ENCODE measurements at places on chromosomes 1 and 21.

- peak; percentile 69 for DNase-seq
Observed at GRCh38 chr1:160453443-160453842, 53.1 kb downstream of the VANGL2 start.

DNA sequence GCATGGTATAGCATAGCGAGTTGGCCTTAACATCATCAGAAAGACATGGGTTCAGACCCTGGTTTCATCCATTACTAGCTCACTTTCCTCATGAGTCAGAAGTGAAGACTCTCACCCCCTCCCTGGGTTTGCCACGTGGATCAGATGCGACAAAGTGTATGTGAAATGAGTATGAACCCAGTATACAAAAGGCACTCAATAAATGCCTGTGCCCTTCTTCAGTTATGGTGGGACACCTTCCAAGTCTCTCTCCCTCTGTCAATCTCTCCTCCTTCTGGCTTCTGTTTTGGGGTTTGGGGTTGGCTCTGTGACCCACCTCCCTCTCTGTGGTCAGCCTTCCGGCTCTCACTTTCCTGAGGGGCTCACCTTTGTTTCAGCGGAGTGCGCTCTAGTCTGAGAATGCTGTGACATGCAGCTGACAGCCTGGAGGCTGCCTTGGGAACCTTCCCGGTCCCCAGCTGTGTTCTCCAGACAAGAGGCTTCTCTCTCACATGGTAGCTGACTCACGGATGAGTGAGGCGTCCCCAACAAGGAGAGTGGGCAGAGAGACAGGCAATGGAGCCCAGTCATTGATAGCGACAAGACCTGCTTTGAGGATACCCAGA lies 155.0 kb upstream of the EDN2 start:
- DNase-seq, result no peak

DNA sequence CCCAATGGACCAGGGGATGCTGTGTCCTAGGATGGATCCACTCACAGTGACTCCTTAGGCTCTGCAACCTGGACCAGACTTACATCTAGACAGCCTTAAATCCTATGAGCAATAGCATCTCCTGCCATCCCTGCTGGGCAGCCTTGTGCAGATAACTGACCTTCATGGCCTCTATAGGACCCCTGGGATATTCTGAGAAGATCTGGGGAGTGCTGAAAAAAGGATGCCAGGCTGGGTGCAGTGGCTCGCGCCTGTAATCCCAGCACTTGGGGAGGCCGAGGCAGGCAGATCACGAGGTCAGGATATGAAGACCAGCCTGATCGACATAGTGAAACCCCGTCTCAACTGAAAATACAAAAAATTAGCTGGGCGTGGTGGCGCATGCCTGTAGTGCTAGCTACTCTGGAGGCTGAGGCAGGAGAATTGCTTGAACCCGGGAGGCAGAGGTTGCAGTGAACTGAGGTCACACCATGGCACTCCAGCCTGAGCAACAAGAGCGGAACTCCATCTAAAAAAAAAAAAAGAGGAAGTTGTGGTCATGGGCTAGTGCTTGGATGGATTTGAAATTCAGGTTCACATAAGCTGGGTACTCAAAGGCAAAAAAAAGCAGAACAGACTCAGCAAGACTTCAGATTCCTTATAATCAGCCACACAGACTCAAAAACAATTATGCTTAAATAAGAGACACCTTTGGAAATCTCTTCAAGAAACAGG lies 10.9 kb upstream of the SH2D1B start:
- DNase-seq, result peak; percentile 4

DNA sequence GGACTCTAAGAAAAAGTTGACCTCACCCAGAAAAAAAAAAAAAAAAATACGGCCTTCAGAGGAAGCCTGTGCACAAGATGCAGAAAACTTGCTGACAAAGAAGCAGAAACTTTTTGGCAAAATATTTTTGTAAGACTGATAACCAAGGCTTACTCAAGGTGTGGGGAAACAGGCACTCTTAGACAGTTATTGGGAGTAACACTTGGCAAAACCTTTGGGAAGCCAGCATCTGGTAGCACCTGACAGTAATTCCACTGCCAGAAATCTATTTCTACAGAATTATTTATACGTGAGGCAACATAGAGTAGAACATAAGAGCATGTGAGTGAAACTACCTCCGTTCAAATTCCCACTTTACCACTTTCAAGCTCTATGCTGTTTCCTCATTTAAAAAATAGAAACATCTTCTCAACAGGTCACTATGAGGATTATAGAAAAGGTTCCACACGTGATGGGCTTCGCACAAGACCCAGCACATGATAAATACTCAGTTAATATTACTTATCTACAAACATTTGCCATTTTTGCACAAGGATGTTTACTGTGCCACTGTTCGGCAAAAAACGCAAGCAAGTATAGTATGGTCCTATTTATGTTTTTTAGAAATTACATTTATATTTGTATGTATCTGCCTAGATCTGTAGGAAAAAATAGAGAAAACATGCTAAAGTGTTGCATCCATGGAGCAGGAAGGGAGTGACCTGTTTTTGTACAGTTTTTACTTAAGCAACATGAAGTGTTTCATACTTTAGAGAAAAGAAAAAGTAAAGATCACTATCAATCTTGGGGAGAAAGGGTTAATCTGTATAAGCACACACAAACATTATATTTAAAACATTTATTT lies 22.2 kb downstream of the MRPL39 start:
- no peak for DNase-seq

DNA sequence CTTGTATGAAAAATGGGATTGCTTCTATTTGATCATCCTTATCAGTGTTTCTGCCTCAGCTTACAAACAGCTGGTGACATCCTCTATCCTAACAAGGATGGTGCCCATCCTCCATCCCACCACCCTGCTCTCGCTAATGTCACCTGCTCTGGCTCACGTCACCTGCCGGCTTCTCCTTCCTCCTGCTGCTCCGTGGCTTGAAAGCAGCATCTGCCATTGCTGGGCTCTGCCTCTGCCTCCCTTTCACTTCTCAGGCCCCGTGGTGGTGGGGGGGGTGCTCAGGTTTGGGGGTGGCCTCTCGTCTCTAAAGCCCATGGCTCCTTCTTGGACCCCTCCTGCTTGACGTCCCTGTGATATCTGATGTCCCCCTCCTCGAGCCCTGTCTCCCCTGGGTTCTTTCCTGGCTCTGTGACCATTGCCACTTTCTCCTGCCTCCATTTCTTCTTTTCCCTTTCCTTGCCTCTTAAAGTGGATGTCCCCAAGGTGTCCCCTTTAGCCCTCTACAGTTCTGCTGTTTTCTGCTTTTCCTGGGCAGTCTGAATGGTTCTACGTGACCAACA lies 135.5 kb upstream of the ERRFI1 start:
- DNase-seq, result no peak

DNA sequence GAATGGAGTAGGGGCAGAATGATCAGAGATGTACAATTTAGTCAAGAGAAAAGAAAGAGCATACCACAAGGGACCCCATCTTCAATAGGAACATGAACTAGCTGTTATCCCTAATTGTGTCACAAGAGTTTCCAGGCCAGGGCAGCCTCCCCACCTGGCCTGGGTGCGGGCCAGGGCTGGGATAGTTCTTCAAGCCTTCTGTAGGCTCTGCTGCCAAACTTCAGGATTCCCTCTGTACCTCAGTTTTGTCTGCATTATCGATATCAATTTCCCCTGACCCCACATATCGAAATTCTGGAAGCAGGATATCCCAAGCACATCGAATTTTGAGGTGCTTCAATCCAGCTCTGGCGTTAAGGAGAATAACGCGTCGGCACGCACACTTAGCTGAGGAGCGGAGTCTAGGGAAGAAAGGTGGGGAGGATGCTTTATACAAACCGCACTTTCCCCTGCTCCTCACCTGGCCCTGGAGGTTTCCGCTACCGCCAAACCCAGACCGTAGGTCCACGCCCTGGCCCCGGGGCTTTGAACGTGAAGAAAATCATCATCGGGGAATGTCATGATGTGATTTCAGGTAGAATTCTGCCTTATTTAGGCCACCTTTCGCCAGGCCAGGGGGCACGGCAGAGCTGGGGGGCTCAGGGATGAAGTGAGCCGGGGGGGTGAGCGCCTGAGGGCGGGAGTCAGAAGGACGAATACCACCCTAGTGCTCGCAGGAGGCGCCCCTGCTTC lies 7.4 kb downstream of the HLX start:
- no peak for DNase-seq

DNA sequence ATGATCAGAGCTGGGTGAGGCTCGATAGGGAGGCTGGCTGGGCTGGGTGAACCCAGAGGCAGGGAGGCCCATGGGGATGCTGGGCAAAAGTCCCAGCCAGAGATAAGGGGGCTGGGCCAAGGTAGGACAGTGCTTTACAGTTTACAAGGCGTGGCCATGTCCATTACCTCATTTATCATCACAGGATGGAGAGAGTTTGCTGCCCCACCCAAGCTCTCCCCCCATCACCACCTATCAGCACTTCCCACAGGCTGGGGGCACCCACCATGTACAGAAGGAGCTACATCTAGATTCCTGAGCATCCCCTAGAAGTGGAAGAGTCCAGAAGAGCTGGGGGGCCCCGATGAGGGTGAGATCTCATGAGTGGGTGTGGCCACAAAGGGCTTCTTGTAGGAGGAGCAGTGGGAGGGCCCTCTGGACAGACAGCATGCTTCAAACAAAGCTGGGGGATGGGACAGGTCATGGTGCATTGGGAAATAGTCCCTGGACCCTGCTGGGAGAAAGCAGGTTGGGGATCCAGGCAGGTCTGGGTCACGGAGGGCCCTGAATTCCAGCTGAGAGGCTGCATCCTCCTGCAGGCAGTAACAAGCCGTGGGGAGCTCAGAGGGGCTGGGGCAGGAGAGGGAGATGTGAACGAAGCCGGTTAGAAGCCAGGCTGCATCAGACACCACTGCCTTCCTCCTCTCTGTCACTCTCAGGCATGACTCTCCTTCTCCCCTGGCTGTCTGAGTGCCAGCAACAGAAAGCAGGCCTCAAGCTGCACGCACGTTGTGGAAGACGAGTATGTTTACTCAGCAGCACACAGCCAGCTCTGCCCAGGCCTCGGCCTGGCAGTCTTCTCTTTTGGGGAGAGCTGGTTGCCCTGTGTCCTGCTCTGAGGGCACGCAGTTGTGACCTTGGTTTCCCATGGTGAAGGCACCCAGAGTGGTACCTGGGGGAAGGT lies 202.3 kb downstream of the HIVEP3 start:
- DNase-seq, result no peak

DNA sequence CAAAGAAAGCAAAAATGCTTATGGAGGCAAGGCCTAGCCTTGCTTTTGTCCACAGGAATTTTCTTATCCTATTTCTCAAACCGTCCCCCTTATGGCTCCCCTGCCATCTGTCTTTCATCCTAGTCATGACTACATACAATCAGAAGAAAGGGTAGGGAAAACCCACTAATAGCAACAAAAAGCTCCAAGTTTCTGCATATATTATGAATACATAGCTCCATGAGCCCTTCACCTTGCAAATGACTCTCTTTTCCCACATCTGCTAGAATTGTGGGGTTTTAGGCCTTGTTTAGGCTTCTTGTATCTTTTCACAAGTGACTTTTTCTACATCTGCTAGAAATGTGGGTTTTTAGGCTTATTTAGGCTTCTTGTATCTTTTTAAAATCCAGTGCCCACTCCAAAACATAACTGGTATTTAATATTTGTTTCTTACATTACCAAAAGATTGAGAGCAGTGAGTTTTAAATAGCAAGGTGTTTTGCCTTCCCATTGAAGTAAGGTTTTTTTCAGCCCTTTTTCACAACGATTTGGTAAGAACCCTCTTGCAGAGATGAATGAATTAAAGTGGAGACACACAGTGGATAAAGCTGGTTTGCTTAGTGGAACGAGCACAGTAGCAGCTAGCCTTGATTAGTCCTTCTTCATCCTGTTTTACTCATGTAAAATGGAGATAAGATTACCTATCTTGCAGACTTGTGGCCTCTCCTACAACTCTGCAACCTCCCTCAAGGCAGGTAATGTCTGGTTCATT lies 4.4 kb downstream of the GADD45A start:
- DNase-seq, result no peak

DNA sequence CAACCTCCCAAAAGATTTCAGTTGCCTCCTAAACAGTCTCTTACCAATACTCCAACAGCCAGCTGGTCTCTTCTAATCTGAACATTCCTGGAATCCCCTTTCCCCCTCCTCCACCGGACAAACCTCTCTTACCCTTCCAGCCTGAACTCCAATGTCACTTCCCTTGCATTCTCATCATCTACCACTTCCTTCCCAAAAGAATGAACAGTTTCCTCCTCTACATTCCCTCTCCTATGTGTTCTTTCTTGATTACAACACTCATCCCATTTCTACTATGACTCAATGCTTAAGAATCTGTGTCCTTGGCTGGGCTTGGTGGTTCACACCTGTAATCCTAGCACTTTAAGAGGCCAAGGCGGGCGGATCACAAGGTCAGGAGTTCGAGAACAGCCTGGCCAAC lies 417.1 kb downstream of the SETD4 start:
- no peak for DNase-seq

- no peak for DNase-seq
Observed at GRCh38 chr1:236072001-236072400, 7.1 kb upstream of the NID1 start.

DNA sequence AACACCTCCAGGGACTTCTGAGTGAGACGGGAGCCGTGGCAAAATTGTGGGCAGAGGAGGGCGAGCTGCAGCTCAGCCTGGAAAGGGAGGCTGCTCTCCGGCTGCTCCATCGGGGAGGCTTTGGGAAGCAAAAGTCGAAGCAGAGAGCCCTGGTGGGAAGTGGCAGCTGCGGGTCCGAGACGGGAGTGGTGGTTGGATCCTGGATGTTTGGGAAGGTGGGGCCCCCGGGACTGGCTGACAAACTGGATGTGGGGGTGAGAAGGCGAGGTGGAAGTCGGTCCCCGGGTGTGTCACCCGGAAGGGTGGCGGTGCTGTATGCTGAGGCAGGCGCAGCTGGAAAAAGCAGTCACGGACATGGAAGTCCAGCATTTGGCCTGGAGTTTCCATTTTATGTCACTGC lies 52.1 kb downstream of the KCNAB2 start:
- peak; percentile 9 for DNase-seq

DNA sequence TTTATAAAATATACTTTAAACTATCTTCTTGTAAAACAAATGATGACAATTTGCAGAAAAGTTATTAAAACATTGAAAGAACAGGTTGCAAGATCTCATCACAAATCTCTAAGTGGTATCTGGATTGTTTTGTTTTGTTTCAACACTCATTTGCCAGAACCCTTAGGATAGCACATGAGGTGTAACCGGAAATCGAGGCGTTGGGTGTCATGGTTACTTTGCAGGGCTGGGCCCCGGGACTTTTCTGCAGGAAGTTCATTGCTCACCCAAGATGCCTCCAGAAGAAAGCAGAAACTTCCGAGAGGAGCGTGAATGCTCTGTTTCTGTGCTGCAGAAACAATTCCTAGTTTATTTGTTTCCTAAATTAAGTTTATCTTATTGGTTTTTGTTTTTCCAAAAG lies 2.5 kb downstream of the DISC1 start:
- DNase-seq, result no peak

Measured in GM06990 (cell line).